Stimulated activated CD4-positive, alpha-beta T cell treated with anti-CD3 and anti-CD28 coated beads, Interleukin-1b, Interleukin-23, amount 100 ng/mL, for 4 hours (primary cell): ENCODE measurements at places on chromosomes 3 and 15.

- no peak for DNase-seq
Measured at GRCh38 chr3:71589132-71589531, 5.6 kb upstream of the FOXP1 start.

DNA sequence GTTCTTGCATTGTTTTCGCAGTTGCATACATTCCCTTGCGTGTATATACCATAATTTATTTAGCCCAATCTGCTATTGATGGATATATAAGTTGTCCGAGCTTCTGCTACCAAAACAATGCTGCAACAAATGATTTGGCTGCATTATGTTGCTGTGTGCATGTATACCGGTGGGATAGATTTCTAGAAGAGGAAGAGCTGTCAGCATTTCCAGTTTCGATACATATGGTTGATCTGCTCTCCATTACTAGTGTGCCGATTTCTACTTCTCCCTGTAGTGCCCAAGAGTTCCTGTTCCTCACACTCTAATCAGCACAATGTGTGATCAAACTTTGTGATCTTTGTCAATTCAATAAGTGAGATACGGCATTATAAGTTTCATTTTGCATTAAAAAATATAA is 92.8 kb upstream of the NMNAT3 start:
- no peak for DNase-seq

- DNase-seq: no peak
Measured at GRCh38 chr15:20346082-20346805, 195.4 kb downstream of the GOLGA6L6 start.

GRCh38 chr15:43238671-43239131 is 17.9 kb upstream of the EPB42 start:
- no peak for DNase-seq

DNA sequence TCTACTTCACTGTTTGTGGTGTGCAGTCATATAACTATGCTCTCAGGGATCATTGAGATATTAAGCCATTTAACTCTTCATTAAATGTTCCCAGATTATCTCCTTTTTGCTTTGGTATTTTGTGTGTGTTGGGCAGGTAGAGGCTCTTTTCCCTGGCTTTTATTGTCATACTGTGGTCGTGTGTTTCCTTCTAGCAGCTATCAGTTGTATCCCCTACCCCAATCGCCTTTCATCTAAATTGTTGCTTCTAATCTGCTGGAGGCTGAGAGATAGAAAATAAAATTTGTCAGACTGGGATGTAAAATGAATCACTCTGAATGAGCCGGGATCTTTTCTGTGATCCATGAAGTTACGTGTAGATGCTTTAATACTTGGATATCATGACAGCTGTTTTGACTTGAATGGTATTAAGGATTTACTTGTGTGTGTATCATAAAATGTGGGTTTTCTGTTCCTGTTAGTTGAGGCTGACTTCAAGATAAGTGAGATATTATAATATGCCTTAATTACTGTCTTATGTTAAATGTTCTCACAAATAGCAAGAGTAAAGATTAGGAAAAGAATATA is 9.2 kb downstream of the NFKBIZ start:
- DNase-seq: no peak

DNA sequence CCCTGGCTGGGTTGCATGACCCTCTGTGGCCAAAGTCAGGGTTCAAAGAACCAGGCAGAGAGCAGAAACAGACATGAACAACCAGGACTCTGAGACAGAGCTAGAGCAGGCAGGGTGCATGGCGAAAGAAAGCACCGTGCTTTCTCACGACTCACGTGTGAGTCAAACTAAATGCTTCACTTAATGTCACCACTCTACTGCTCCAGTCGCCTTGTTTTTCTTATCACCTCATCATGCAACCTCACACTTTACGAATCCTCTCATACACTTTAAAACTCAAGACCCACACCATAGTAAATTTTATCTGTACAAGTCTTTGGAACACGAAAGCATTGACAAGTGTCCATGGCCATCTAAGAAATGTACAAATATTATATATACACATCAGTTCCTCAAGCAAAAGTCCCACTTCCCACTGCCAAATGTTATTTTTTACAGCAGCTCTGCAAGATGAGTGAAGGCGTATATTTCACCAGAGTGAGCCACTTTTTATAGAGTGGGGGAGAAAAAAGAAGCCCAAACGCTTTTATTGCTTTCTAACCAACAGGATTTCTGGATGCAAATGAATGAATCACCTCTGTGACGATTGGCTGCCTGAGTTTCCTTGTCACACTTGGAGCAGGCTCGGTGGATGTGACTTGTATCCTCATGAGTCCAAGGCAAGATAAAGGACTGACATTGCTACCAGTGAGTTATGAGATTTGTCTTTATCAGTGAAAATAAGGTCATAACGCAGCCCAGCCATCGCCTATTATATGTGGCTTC is 16.0 kb upstream of the MEGF11 start:
- no peak for DNase-seq

DNA sequence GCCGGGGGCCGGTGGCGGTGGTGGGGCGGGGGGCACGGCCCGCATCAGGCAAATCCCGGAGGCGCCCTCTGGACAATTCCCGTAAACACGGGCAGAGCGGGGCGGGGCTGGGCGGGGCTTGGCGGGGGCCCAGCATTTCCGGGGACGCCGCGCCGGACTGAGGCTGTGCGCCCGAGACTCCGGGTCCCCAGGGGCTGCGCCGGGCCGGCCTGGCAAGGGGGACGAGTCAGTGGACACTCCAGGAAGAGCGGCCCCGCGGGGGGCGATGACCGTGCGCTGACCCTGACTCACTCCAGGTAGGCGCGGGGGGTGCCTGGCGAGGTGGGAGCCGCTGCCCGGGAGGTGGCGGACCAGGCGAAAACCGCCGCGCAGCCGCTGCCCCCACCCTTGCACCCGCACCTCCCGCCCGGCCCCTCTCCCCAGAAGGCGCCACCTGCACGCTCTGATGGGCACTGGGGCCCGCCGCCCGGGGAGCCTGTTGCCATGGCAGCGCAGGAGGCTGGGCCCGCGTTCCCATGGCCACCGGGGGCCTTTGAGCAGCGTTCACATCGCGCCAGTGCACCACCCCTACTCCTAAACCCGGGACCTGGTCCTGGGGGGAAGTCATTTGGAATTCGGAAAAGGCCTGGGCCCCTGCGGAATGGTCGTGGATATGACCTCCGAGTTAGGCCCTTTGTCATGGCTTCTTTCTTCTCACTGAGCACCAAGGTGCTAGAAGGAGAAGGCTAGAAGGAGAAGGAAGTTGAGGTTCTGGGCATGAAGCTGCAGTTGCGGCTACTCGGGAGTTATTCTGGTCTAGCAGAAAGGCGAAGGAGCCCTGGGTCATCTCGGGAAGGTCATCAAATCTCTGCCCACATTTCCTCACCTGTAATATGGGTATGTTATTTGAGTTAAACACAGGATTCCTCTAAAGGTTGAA is 16.1 kb upstream of the SEMA4B start:
- peak; percentile 48 for DNase-seq

DNA sequence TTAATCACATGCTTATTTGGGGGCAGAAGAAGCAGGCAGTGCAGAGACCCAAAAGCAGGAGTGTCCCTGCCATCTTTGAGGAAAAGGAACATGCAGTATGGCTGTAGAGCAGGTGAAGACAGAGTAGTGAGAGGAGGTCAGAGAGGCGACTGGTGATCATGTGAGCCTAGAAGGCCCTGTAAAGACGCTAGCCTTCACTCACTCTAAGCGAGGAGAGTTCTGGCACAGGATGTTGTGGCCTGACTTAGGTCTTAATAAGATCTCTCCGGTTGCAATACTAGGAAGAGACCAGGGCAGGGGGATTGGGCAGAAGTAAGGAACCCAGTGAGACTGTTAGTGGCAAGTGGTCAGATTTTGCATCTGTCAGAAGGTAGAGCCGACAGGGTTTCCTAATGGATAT is 114.5 kb upstream of the ZBED2 start:
- no peak for DNase-seq
